ENCODE measurements at places on chromosomes 12 and 14. TPM values are rescaled to one million over a fixed set of nuclear protein-coding genes. Genes with fewer than 3 reads are reported as not detected.

- DNase-seq: no peak
These were observed 167.8 kb downstream of the TMEM117 start for GRCh38 chr12:44003721-44004120.

DNA sequence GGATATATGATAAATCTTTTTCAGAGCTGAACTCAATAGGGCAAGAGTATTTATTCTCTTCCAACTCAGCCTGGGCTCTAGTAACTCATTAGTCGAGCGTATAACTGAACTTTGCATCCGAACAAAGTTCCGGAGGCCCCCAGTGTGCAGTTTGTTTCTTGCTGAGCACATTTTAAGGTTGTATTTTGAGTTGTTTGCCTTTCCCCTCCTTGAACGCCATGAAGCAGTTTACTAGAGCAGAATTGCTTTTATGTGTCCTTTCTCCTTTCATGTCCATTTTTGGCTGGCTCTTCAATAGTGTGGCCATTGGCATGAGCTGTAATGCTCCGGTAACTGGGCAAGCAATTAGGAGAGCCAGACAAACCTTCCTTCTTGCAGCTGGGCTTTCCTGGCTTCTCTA is 105.3 kb downstream of the WIF1 start:
- DNase-seq: no peak

- no peak for DNase-seq
These were observed 32.5 kb upstream of the EMP1 start for GRCh38 chr12:13163868-13164635.

NGDN gene
- 47.1 TPM for total RNA-seq

GRCh38 chr14:22070119-22070982 is 396.7 kb upstream of the OR4E1 start:
- no peak for DNase-seq

DNA sequence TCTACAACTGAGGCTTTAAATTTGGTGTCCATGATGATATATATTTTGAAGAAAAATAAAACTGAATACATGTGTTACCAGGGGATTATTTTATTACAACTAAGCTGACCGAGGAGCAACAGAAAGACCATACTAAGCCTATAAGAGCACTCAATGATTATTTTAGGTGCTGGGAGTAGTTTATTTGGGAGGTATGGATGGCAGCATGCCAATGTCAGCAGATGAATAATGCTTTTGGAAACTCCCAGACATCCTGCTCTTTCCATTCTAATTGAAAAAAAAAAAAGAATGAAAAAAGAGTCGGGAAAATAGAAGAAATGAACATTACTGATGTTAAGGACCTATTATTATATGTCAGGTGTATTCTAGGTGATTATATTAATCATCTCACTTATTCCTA is 441.2 kb downstream of the BTG1 start:
- DNase-seq: no peak

DNA sequence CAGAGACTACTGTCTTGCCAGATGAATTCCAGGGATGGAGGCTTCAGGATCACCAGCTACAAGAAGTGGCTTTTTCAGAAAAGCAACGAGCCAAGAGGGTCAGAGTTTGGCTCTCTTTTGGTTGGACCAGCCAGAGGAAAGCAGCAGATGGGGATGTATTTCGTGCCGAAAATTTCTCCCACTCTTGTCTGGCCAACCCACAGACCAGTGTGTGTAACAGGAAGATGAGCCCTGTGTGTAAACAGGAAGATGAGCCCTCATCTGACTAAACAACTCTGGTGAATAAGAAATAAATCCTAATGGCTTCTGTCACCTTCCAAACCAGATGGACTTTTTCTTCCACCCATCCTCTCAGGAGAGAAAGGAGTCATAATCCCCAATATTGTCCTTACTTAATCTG is 13.1 kb downstream of the GPR68 start:
- DNase-seq: no peak

MFAP5 gene
- 159 TPM for total RNA-seq

DNA sequence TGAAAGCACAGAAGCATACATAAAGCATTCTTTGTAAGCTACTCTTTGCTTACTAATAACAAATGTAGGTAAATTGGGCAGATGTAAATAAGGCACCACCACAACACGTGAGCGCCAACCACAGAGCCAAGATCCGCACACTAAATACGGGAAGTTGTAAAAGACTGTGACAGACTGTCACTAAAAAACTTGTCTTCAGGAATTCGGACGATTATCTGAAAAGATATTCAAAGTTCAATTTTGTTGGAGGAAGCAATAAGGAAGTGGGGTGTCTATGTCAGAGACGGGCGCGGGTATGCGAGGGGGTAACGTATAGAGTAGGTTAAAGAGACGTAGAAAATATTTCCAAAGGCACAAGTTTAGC is 1.5 kb upstream of the HSP90B1 start:
- no peak for DNase-seq

DNA sequence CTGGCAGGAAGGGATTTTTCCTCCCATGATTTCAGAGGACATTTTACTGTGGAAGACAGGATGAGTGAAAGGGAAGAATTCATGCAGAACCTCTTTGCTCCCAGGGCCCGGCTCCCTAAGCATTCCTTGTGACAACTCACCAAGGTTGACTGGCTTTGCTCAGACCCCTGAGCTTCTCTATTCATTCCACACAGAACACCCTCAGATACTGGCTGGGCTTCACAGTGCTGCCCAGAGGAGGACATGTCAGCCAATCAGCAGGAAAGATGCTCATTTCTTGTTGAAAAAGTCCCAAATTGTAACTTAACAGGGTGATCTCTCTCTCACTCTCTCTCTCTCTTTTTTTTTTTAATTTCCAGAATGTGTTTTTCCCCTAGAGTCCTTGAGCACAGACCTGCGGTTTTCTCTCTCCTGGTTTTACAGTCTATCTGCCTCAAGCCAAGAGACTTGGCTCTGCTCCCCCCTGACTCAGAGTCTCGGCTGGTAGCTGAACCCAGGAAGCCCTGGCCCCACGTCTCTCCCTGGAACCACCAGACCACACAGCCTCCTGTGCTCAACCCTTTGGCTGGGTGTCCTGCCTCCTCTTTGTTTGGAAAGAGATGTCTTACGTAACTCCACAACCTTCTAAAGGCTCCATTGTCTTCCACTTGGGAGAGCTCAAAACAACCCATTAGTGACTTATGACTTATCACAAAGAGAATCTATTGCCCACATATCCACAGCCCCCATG is 43.9 kb downstream of the SSPN start:
- no peak for DNase-seq

DNA sequence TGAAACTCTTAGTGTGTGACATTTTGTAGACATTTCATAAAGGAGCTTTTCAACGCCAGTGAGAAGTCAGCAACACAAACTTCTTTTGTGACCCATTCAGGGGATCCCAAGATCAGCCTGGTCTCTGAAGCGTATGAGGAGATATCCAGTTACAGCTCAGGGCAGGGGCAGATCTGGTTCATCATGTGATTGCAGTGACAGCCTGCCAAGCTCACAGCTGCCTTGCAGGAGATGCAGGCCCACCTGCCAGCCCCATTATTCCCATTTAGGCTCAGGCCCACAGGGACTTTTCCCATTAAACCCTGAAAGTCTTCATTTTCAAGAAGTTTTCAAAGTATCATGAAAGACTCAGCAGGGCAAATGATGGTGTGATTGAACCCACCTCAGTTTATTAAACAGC is 38.3 kb downstream of the SRGAP1 start:
- DNase-seq: no peak

CIDEB gene
- total RNA-seq: 16.0 TPM

ARL1 gene
- 75.9 TPM for total RNA-seq

GRCh38 chr14:99693918-99694317 is 9.8 kb downstream of the CYP46A1 start:
- DNase-seq: no peak

CLEC1B gene
- total RNA-seq: not detected

DNA sequence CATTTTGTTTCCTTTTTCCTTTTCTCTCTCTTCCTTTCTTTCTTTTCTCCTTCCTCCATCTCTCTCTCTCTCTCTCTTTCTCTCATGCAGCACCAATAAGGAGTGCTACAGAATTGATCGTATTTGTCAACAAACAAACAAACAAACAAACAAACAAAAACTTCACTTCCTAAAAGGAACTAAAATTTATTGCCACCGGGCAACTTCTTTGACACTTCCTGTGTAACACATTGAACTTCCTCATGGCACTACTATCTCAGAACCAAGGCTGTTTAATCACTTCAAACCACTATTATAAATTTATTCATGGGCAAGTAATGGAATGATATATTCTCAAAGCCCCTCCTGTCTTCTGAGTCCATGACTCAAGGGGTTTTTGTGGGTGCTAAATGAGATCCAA is 51.3 kb downstream of the SERPINA3 start:
- DNase-seq: no peak

DNA sequence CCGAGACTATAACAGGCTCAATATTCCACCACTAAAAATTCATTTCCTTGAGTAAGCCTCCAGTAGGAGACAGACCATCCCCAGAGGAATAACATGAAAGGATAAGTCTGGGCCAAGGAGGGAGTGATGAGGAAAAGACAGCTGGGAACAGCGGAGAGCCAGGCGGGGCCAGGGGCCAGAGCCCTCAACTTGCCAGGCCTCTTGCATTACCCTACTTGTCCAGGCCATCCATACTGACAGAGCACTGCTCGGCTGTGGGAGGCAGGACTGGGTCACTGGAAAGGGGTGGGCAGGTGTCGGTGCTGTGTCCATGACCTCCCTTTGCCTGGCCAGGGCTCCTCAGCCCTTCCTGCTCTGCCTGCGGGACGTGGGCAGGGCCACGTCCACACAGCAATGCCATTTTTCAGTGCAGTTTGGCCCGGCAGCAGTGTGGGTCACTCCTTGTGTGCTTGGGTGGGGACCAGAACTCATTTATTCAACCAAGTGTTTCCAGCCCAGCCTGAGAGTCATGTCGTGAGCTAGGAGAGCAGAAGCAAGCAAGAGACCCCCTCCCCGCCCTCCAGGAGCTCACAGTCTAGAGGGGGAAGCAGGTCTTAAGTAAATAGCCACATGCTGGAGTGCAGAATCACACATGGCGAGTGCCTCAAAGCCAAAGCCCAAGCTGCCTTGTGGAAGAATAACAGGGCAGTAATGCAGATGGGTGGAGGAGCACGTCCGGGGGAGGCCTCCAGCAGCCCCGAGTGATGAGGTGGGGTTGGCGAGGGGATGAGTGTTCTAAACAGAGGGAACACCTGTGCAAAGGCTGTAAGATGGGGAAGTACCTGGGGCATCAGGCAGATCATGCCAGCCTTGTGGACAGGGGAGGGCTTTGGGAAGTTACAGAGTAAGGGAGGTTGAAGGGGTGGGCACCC is 8.9 kb upstream of the FAIM2 start:
- DNase-seq: no peak

DNA sequence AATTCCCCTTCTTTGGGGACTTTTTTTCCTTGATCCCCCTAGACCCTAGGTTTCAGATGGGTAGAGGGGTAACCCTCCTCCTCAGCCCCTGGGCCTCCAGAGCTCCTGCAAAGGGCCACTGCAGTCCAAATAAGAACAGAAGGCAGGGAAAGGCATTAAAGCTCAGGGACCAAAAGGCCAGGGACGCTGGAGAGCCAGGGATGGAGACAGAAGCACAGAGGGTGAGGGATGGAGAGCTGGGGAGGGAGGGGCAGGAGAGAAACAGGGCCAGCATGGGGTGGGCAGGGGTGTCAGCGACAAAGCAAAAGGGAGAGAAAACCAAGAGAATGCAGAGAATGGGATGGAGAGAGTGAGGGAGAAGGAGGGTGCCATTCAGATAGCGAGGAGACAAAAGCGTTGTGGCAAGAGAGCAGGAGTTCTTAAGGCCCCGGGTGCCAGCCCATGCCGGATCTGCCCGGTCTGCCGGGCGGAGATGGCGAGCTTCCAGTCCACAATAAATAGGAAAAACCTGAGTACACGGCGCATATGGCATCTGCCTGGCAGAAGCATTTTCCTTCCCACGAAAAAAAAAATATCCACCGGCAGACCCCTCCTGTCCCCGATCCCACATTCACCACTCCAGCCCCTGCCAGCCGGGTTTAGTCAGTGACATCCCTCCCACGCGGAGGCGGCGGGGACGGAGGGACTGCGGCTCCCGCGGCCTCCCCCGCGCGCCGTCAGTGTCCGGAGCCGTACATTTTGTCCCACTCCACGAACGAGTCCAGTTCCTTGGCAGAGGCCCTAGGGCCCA is 28.6 kb downstream of the FIGNL2 start:
- no peak for DNase-seq

DNA sequence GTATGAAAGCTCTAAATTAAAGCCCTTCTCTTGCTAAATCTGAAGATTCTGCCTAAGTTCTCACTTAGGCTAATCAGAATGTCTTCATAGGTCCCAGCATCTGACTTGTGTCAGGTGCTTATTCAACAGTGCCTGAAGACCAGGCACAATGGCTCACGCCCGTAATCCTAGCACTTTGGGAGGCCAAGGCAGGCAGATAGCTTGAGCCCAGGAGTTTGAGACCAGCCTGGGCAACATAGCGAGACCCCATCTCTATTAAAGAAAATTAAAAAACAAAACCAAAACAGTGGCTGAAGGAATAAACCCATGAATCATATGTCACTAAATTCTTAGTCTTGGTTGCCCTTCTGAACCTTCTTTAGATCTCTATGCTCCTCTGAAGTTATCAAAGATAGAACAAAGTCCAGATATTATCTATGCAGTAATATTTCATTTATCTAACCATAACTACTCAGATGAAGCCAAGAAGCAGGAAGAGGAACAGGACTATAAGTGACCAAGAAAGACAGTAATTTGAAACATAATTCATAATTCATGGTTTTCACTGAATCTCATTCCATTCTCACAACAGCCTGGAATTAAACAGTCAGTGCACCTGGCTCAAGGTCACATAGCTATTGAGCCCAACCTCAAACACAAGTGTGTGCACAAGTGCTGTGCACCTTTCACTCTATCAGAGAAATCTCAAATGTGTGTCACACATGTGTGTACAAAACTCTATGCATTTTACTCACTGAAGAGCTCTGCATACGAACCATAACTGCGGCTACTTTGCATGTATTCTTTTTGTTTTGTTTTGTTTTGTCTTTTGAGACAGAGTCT is 6.6 kb downstream of the SLC7A7 start:
- no peak for DNase-seq

GRCh38 chr14:88870777-88871176 is 46.3 kb downstream of the TTC8 start:
- no peak for DNase-seq

DNA sequence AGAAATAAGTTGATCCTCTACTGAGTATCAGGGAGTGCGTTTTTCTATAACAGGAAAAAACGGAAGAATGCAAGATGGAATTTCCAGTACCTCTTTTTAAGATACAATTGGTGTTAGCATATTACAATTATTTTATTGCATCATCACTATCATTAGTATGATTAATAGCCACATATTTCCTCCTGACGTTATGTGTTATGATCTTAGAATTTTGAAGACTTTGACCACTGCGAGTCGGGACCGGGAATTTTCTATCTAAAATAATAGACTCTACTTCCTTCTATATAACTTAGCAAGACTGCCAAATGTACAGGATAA is 679 bp upstream of the SAV1 start:
- DNase-seq: no peak

- DNase-seq: peak; percentile 54
These were observed 676.1 kb upstream of the TMEM132C start for GRCh38 chr12:127590868-127591267.

- DNase-seq: no peak
These were observed 8.8 kb upstream of the KCNK13 start for GRCh38 chr14:90053044-90053443.

Data from vagina (tissue), 2 donors.